ENCODE measurements at places on chromosomes 2 and 18.

- DNase-seq: no peak
Measured at GRCh38 chr18:57249179-57249578, 102.3 kb downstream of the BOD1L2 start.

GRCh38 chr2:100884145-100884621 lies 64.2 kb downstream of the NPAS2 start:
- DNase-seq: no peak

DNA sequence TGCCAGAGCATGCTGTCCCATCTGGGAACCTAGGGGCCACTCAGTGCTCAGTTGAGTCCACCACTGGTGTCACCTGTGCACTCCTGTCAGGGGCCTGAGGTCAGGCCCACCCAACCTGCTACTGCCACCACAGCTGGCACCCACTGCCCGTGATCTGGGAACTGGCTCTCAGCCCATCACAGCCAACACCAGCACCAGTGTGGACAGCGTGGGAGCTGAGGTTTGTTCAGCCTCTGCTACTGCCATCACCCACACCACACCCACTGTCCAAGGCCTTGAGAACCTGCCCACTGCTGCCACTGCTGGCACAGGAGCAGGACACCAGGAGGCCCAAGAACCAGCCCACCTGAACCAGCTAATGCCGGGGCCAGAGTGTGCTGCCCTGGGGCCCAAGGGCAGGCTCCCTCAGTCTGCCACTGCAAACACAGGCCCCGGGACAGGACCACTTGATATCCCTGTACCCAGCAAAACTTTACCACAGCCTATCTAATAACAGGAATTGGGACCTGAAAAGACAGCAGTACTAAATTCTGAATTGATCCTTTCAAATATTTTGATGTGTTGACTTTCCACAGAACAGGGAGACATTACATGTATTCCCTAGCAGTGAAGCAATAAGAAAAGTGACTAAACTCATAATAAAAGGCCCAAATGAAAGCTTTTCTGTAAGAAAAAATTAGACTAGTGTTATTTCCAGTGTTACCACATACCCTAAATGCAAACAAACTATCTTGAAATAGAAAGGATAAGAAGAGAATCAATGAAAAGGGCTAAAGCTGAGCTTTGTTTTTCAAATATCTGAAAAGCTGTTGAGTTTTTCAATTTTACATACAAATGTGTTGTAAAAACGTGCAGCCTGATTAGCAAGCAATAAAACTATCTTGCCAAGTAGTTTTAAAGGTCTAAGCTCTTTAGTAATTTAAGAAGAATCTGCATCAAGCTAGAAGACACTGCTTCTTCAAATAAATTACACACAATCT lies 640.7 kb downstream of the METTL4 start:
- DNase-seq: no peak

- DNase-seq: no peak
Measured at GRCh38 chr2:48448274-48449061, 81.5 kb upstream of the STON1 start.

- no peak for DNase-seq
Measured at GRCh38 chr2:203122317-203122986, 107.8 kb downstream of the NBEAL1 start.

- DNase-seq: no peak
Measured at GRCh38 chr2:205293559-205293958, 388.7 kb upstream of the NRP2 start.

DNA sequence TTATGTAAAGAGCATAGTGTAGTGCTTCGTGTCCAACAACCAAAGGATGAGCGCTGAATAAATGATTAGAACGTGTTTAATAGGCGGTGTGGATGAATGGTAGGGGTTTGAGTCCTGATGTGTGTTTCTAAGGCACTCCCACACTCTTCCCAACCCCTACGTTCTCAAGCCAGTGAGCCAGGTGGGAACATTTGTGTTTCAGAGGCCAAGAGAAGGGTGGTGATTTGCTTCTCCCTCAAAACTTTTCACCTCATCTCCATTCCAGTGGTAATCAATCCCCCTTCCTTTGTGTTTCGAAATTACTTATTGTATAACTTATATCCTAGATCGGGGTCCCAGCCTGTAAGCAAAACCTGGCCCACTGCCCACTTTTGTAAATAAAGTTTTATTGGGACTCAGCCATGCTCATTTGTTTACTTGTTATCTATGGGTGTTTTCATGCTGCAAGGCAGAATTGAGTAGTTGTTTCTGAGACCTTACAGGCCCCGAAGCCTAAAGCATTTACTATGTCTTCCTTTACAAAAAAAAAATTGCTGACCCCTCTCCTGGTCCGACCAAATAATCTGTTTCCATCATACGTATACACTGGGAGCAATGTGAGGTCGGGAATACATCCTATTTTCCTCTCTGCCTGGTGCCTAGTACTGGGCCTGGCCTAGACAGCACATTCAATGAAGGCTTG lies 150.8 kb upstream of the MYCN start:
- no peak for DNase-seq

- DNase-seq: no peak
Measured at GRCh38 chr18:64103986-64104385, 44.9 kb downstream of the LINC00305 start.

GRCh38 chr2:111135910-111136297 lies 15.2 kb downstream of the BCL2L11 start:
- DNase-seq: no peak

- no peak for DNase-seq
Measured at GRCh38 chr2:221581986-221582385, 9.9 kb upstream of the EPHA4 start.

DNA sequence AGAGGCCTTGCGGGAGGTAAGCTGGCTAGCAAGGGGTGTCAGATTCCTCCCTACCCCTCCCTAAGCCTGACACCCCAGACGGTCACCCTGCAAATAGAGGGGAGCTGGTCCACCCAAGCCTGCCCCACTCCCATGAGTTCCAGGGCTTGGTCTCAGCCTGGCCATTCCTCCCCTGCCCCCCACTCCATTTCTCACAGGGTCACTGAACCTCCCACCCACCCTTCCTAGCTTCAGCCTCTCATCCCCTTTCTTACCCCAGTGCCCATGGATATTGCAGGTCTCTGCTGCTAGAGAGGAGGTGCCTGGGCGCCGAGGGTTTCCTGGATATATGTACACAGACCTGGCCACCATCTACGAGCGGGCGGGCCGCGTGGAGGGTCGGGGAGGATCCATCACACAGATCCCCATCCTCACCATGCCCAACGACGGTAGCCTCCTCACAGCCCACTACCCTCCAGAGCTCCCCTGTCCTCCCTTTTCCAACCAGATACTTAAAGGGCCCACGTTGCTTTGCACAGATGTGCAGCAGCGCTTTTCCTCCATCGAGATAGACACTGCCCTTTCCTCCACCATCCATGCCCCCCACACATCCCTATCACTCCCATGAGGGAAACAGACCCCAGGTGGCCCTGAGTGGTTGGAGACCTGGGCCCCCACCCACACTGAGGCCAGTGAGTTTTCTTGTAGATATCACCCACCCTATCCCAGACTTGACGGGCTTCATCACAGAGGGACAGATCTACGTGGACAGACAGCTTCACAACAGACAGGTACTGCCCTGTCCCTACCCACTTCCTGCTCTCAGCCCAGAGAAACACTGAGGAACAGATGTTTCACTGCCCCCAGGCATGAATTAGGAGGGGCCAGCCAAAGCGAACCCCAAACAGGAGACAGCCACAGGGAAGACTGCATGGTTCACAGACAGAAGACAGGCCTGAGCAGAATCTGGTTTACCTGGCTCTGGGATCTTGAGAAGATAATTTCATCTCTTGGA lies 15.2 kb upstream of the ANKRD53 start:
- no peak for DNase-seq

- no peak for DNase-seq
Measured at GRCh38 chr2:5759949-5760348, 67.8 kb downstream of the SOX11 start.

GRCh38 chr2:43851011-43851980 lies 12.5 kb downstream of the ABCG8 start:
- DNase-seq: no peak

- DNase-seq: no peak
Measured at GRCh38 chr2:194705398-194705797, 951.6 kb upstream of the SLC39A10 start.

- no peak for DNase-seq
Measured at GRCh38 chr2:171852366-171852888, 41.6 kb downstream of the SLC25A12 start.

DNA sequence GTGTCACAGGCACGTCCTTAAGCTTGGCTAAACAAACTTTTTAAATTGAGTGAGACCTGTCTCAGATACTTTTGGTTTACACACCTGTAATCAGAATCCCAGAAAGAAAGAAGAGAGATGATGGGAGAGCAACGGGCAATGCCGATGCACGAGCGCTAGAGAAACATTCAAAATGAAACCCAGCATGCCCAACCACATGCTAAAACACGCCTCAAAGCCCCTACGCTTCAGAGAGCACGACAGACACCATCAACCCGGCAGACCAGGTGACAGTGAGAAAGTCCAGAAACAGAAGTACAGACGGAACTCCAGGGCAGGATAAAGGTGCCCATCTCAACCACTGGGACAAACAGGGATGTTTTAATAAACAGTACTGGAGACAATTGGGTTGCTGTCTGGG lies 85.5 kb downstream of the HDAC4 start:
- no peak for DNase-seq

GRCh38 chr2:197888321-197888720 lies 83.9 kb downstream of the PLCL1 start:
- no peak for DNase-seq

- no peak for DNase-seq
Measured at GRCh38 chr2:61707984-61708852, 145.6 kb downstream of the FAM161A start.

DNA sequence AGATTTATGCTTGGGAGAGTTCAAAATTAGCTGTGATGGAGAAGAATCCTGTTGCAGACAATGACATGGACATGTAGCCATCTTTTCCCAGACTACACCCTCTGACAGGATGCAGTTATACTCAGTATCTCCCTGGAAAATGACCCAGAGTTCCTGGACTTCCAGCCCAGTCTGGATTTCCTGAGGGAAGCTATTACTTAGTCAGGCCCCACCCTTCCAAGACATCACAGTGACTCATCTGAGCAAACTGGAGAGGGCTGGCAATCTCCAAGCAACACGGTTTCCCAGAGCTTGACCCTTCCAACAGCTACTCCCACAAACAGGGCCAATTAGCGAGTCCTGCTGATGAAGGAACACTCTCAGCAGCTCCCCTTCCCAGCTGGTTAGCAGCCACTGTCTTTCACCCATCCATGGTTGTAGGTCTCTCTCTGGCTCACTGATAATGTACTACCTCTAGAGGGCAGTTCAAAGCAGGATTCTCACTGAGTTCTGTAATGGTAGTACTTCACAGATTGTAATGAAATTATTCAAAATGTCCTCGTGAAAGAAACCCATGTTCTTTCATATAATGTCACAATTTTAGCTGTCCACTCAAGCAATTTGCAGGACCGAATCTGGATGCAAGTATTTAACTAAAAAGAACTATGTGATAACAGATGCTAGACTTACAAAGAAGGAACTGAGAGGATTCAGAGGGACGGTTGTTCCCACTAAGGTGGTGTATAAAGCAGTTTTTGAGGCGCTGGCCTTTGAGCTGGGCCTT lies 110.2 kb downstream of the MDH1 start:
- DNase-seq: no peak

DNA sequence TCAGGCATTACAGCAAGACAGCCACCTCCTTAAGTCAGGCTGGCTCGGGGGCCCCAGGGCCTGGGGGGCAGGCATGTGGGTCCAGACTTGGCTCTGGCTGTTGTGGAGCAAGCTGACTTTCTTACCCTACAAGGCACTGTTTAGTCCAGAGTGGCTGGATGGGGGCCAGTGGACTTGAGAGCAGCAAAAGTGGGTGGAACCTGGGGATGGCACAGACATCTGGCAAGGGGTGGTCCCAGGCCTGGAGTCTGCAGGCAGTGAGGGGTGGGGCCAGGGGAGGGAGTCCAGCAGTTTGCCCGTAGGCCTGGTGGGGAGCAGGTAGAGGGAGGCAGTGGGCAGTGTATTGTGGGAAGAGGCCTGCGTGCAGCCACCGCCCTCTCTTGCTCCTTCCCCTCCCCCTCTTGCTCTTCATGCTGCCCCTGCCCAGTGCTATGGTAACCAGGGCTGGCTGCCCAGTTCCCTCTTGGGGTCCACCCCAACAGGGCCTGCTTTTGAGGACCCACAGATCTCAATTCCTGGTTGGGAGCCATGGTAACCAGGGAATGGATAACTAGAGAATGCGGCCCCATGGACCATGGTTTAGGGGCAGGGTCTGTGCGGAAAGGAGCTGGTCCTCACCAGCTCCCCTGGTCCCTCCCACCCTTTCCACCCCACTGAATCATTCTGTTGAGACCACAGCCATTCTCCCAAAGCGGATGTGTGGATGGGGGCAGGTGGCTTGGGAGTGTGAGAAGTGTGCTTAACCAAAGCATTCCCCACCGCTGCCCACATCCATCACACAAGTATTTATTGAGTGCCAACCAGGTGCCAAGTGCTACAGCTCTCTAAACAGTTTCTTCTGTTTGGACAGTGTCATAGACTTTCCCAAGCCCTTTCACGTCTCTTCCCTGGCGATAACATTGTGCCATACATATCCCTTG lies 19.3 kb downstream of the SPEG start:
- no peak for DNase-seq

- DNase-seq: no peak
Measured at GRCh38 chr2:218368150-218368528, 11.5 kb downstream of the CATIP start.

- no peak for DNase-seq
Measured at GRCh38 chr2:85772019-85772745, 18.4 kb downstream of the ATOH8 start.

- DNase-seq: no peak
Measured at GRCh38 chr18:76412010-76412817, 82.8 kb downstream of the ZNF516 start.

GRCh38 chr2:12964904-12965539 lies 248.3 kb downstream of the TRIB2 start:
- no peak for DNase-seq

DNA sequence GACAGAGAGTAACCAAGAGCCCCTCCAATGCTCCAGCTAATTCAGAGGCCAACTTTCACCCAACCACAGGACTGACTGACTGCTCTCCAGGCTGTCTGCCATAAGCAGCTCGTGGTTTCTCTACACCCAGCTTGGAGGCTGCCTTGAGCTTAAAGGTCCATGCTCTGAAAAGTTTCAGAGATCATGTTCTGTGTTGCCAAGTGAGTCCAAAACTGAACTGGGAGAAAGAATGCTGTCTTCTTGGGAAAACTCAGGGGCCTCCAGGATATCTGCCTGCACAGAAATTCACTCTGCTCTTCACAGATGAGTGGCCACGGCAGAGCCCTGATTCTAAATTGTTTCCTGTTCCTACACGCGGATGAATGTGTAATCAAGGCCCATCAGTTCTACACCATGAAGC lies 51.1 kb downstream of the LPIN2 start:
- no peak for DNase-seq

DNA sequence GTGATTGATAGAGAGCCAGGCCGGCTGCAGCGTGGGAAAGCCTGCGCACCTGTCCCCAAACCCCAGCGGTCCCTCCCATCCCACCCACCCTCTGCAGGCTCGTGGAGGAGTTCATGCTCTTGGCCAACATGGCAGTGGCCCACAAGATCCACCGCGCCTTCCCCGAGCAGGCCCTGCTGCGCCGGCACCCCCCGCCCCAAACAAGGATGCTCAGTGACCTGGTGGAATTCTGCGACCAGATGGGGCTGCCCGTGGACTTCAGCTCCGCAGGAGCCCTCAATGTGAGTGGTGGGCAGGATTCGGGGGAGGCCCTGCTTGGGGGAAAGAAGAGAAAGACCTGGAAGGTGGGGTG lies 48.9 kb upstream of the ALPP start:
- DNase-seq: no peak
